Stimulated activated CD4-positive, alpha-beta T cell treated with anti-CD3 and anti-CD28 coated beads, TNF-alpha, amount 100 ng/mL, for 4 hours (primary cell): ENCODE measurements at places on chromosomes 11 and 22.

DNA sequence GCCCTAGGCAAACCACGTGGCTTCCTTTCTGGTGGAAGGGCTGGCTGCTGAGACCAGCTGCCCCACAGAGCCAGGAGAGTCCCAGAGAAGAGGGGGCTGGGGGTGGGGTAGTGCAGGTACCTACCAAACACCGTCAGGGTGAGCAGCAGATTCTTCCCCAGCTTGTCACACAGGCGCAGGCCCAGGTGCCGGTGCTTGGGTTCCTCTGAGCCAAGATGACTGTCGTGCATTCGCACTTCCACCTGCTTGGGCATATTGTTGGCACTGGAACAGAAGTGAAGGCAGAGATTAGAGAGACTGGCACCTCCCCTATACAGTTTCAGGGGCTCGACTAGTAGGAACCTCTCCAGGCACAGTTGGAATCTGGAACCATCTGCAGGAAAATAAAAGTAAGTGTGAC, 102.1 kb downstream of the SLC1A2 start:
- no peak for DNase-seq

DNA sequence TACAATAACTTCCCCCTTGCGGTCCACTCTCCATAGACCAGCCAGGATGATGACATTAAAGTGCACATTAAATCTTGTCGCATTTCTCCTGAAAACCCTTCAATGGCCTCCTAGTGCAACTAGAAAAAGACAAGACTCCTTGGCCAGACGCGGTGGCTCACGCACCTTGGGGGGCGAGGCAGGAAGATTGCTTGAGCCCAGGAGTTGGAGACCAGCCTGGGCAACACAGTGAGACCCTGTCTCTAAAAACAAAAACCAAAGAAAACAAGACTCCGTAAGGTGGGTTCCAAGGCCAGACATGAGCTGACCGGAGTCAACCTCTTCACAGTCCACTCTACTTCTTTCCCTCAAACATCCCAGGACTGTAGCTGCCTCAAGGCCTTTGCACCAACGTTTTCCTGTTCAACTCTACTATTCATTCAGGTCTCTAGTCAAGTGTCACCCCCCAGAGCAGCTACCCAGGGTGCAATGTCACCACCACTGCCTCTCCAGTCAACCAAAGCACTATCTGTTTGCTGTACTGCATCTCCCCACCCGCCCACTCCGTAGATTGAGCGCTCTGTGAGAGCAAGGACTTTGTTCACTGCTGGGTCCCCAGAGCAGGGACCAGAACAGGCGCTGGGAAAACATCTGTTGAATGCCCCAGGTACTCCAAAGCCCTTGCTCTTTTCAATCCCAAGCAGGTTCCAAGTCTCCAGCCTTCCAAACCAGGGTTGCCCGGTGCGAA, 739 bp downstream of the ZMAT5 start:
- no peak for DNase-seq

- DNase-seq, result no peak
These were observed 97.8 kb downstream of the TRMU start for GRCh38 chr22:46433318-46433717.

- DNase-seq, result no peak
These were observed 300.5 kb downstream of the MIAT start for GRCh38 chr22:26957897-26958296.

- no peak for DNase-seq
These were observed 138.4 kb upstream of the BDNF start for GRCh38 chr11:27838674-27839073.

- no peak for DNase-seq
These were observed 14.4 kb downstream of the RNH1 start for GRCh38 chr11:492427-493226.

DNA sequence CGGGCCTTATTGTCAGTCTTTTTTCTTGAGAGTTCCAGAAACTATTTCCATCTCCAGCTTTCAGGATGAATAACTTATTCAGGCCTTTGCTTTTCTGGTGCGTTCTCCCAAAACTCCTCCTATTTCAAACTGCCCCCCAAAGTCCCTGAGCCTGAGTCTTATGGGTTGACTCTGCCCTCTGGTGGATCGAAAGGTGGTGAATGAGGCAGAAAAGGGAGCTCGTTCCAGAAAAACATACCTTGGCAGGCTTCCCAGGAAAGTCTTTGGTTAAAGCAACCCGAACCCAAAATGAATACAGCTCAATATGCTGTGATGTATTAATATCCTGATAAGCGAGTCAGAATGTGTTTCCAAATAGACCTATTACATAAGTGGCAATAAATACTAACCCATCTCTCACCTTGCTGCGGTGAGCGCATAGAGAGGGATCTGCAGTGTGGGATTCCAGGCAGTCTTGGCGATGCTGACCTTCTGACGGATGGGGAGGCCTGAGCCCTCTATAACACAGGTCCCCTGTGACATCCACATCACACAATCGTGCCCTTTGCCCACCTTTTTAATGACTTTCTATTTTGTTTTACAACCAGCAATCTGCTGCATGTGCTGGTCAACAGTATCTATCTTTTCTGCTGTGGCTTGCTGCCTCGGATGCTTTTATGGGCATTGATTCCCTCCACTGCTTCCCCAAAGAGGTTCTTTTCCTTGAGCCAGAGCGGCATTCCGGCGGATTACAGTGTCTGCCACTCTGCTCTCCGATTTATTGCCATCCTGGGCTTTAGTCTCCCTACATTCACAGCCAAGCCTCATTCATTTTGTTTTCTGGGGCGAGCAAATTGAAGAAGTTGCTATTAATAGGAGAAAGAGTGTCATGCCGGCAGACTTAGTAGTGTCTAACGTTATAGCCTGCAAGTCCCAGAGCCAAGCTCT, 756.8 kb downstream of the NTM start:
- no peak for DNase-seq

- DNase-seq, result no peak
These were observed 380.0 kb upstream of the B3GAT1 start for GRCh38 chr11:134792044-134792443.

GRCh38 chr11:47488111-47488510, 39.2 kb upstream of the RAPSN start:
- DNase-seq, result no peak

DNA sequence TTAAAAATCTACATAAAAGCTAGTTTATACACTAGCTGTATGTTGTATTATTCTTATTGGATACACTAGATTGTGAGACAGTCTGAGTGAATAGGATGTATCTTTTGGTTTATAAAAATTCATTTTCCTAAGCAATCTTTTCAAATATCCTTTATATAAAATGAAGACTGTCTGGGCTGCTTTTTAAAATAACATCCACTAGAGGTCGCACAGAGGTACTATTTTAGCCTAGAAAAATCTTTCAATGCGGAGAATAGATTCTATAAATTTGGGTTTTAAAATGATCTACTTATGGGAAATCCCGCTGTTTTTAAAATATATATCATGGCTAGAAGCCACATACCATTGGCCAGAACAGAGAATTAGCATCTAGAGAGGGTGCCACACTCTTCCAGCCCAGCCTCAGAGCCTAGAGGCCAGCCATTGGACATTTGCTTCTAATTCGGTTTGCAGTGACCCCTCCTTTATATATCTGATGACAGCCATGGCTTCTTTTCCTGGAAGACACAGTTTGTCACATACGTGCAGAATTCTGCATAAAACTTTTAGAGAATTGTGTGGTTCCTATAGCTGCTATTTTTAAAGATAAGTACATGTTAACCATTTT, 7.3 kb downstream of the C11orf97 start:
- no peak for DNase-seq

DNA sequence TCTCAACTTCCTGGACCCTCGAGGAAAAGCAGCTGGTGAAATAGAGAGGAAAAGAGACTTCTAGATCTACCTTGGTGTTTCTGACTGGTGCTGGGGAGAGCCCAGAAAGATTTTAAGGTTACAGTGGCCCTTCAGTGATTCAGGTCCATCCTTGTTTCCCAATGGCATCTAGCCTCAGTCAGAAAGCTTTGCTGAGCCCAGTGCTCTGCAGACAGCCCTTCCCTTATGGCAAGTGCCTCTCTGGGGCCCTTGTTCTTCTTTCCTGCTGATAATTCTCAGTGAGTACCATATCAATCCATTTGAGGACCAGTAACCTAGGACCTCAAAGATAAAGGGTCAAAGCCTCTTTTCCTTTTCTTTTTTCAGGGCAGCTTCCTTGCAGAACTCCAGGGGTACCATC, 25.1 kb upstream of the TMEM135 start:
- no peak for DNase-seq

DNA sequence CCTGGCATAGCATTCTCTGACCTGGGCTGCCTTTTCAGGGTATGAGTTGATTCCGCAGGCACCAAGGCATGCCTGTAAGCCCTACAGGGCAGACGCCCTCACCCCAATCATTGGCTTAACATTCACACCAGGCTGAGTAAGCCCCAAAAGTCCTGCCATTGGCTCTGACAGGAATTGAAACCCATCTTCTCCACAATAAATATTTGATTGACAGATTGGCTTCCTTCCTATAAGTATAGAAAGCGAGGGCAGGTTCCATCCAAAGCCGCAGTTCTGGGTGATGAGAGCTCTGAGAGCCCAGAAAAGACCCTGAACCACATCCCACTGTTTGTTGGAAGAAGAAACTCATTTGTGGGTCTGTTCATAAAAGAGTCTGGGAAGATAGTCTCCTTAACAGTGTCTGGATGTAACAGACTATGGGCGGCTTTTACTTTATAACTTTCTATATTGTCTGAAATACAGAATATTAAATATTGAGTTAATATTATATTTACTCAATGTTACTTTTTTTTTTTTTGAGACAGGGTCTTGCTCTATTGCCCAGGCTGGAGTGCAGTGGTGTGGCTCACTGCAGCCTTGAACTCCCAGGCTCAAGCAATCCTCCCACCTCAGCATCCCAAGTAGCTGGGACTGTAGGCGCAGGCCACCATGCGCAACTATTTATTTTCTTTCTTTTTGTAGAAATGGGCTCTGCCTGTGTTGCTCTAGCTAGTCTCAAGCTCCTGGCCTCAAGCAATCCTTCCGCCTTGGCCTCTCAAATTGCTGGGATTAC, 46.8 kb downstream of the FAM83F start:
- DNase-seq, result no peak
